ENCODE measurements at places on chromosomes 16 and 17.

- no peak for DNase-seq
These were observed 21.9 kb downstream of the ADORA2B start for GRCh38 chr17:15966879-15967248.

DNA sequence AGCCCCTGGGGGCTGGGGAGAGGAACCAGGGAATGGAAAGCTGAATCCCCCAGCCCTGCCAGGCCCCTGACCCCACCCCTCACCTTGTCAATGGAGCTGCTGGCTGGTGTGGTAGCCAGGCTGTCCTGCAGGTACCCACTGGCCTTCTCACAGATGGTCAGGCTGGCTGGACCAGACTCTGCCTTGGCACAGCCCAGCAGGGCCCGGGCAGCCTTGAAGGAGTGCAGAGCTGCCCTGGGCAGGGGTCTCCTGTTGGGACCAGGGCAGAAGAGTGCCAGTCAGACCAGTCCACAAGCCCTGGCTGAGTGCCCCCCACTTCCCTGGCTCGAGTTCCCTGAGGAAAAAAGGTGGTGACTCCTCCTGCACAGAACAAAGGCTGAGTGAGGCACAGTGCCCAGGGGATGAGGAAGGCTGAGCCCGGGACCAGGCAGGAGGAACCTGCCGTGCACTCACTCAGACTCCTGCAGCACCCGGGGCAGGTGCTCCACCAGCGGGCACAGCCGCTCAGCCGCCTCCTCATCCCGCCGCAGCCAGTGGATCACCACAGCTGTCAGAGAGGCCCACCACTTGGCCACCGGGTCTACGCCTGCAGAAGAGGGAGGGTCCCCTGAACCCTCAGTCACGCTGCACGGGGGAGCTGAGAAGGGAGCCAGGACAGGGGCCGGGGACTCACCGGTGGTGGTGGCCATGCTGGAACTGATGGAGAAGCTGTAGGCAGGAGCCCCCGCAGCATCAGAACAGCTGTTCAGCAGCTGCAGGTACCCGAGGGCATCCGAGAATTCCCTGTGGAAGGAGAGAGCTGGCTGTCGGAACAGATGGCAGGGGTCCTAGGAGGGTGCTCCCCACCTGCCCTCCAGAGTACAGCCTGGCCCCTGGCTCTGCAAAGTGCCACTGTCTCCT lies 22.4 kb downstream of the SREBF1 start:
- DNase-seq: no peak

GRCh38 chr17:41451154-41451728 lies 10.5 kb upstream of the KRT38 start:
- DNase-seq: no peak

- no peak for DNase-seq
These were observed 13.4 kb downstream of the OSBPL7 start for GRCh38 chr17:47808036-47808829.

- DNase-seq: no peak
These were observed 919 bp upstream of the CBX1 start for GRCh38 chr17:48102043-48102750.

DNA sequence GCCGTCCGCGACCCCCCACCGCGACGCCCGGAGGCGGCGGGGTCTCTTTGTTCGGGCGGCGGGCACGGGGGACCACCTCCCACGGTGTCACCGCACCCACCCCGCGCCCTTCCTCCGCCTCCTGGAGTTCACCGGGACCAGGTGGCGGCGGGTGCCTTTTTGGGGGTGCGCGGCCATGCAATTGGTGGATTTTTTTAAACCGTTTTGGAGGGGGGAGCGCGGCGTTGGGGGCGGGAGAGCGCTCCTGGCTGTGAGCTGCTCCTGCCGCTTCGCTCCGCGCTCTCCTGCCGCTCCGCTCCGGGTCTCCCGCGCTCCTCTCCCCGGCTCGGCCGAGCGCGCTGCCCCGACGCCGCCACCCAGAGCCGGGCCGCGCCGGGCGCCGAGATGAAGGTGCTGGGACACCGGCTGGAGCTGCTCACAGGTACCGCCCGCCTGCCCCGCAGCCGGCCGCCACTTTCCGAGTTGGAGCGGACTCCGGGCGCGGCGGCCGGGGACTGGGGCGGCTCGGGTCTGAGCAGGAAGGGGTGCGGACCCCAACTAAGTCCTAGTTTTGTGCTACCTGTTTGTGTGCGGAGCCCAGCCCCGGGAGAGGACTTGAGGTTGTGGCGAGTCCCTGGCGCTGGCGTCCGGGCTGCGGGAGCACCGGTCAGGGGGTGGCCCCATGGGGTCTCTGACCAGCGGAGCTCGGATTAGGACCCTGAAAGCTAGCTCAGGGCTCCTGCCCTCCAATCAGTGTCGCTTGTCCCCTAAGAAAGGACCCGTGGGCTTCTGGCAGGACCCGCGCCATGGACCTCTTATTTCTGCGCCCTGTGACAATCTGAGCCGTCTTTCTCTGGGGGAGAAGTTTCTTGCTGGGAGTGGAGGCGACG lies 35.7 kb upstream of the NDRG4 start:
- DNase-seq: no peak

Data from C1 segment of cervical spinal cord (tissue), 14 donors.